Activated CD8-positive, alpha-beta T cell treated with anti-CD3 and anti-CD28 coated beads, Interleukin-2, amount 10 ng/mL, durations not matched to agents 7 days and 5 days (primary cell): ENCODE measurements at places on chromosomes 5 and 9. TPM values are rescaled to one million over a fixed set of nuclear protein-coding genes. Genes with fewer than 3 reads are reported as not detected.

GRCh38 chr5:180523629-180524466, 29.7 kb downstream of the CNOT6 start:
- DNase-seq, result no peak

- no peak for DNase-seq
These were observed 23.4 kb downstream of the LARP1 start for GRCh38 chr5:154778534-154778933.

GRCh38 chr9:77887662-77888061, 143.9 kb downstream of the GNAQ start:
- no peak for DNase-seq

Gene SLC36A3
- total RNA-seq, result not detected

Gene CD180
- total RNA-seq, result not detected

GRCh38 chr5:141382469-141383294, at the start of gene PCDHGA7:
Gene PCDHGA7, plus strand, starts transcription at chr5:141382742. Its CDS starts 158 bp downstream, at chr5:141382900.
- no peak for DNase-seq

DNA sequence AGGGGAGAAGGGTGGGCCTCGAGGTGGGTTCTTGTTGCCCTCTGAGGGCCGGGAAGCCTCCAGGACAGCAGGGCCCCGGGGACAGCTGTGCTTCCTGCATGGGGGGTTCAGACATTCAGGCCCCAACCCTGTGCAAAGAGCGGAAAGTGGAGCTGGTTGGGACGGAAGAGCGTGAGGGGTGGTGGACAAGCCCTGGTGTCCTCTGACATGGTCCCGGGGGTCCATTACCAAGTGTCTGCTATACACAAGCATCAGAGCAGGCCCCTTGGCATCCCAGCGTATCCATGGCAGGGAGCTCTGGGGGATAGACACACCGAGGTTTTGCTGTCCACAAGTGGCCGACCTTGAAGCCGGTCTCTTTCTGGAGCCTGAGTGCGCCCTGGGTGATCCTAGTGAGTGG, 9.3 kb downstream of the PLPP7 start:
- no peak for DNase-seq

- no peak for DNase-seq
These were observed 143.6 kb downstream of the BNC2 start for GRCh38 chr9:16726718-16727451.

- peak; percentile 56 for DNase-seq
These were observed 1.5 kb upstream of the SHC3 start for GRCh38 chr9:89179895-89180734.

DNA sequence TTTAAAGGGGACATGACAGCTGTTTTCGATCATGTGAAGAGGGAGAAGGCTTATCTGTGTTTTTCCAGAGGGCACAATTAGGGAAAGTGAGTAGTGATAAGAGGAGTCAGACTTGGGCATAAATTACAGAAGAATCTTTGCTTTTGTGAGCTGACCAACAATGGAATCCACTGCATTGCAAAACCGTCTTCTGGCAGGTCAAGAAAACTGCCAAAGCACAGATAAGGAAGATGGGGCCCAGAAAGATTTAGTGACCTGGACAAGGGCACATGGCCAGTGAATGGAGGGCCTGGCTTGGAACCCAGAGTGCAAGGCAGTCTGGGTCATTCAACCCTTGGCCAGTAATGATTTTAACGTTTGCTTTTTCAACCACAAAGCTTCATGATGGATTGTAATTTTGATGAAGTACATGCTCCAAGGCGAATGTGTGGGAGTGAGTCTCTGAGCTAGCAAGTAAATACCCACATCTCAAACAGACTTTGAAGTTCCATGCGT, 153.2 kb upstream of the MAST4 start:
- DNase-seq, result no peak

Gene TEK
- not detected for total RNA-seq

Gene SPATA31D3
- total RNA-seq, result not detected

GRCh38 chr5:33631786-33632185, 191.0 kb downstream of the TARS1 start:
- DNase-seq, result no peak

GRCh38 chr9:112166176-112167140, 8.6 kb downstream of the SUSD1 start:
- no peak for DNase-seq

DNA sequence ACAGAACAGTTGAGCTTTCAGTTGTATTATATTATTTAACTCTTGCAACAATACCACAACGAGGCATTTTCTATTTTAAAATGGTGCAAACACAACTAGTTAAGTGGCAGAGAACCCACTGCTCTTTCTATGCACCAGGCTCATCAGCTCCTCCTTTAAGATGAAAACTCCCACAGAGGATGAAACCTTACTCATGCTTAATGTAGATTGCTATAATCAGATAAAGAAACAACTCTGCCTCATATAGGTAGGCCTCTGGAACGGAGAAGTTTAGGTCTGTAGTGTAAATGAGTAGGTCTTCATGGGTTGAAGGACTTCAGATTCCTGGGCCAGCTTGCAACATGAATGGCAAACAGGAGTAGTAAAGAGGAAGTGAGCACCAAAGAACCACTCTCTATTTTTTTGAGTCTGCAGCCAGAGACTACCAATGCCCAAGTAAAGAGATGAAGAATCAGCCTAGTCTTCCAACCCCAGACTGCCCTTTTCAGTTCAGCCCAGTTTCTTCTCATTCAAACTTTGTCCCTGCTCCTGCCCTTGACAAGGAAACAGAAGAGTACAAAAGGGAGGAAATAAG, 33.9 kb downstream of the HACD4 start:
- no peak for DNase-seq

Gene PCA3
- total RNA-seq, result not detected
